ENCODE measurements at places on chromosomes 3 and 15. TPM values are rescaled to one million over a fixed set of nuclear protein-coding genes. Genes with fewer than 3 reads are reported as not detected.

Gene ERICH6
- total RNA-seq = not detected

Gene CX3CR1
- 0.84 TPM for total RNA-seq

Gene LAMB2
- total RNA-seq = 69.7 TPM

DNA sequence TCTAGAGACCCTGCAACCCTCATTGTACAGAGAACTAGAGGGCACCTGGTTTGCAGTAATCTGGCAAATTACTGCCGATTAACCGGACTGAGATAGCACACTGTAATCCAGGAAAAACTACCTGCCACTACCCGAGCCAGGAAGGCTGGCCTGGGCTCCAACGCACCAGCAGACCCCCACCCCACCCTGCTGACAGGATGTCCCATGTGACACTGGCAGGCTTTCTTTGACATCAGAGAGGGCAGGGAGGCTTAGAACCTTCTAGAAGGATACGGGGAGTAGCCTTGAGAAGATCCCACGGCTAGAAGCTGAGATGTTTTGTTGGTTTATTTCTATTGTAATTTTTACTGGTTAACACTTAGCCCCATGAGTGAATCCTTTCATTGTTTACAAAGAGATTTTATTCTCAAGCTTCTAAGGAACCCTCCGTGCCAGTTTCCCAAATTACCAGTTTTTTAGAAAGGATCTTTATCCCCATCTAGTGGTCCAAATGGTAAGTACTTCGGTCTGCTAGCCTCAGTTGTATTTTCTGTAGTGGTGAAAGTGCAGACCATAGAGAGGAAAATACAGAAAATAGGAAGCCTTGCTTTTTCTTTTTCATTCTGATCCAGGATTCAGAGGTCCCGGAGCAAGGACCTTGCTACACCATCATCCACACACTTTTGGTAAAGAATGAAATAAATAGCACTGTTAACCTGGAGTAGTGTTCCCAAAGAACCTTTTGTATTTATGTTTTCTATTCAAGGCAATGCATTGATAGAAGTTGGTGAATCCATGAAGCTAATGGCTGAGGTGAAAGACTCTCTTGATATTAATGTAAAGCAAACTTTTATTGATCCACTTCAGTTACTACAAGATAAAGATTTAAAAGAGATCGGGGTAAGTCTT, 81.9 kb upstream of the ADAMTSL3 start:
- ATAC-seq = no peak

- ATAC-seq = peak; percentile 74
Measured at GRCh38 chr3:190424478-190425439, 24.9 kb downstream of the TMEM207 start.

- ATAC-seq = peak; percentile 98
Measured at GRCh38 chr3:100400780-100401673, at the start of the genes LNP1 and TOMM70. Gene LNP1 (plus strand): TSS chr3:100401539. CDS start chr3:100429730, 28,191 bp downstream. Gene TOMM70 (minus strand): TSS chr3:100401089. CDS start chr3:100400949, 140 bp downstream.

DNA sequence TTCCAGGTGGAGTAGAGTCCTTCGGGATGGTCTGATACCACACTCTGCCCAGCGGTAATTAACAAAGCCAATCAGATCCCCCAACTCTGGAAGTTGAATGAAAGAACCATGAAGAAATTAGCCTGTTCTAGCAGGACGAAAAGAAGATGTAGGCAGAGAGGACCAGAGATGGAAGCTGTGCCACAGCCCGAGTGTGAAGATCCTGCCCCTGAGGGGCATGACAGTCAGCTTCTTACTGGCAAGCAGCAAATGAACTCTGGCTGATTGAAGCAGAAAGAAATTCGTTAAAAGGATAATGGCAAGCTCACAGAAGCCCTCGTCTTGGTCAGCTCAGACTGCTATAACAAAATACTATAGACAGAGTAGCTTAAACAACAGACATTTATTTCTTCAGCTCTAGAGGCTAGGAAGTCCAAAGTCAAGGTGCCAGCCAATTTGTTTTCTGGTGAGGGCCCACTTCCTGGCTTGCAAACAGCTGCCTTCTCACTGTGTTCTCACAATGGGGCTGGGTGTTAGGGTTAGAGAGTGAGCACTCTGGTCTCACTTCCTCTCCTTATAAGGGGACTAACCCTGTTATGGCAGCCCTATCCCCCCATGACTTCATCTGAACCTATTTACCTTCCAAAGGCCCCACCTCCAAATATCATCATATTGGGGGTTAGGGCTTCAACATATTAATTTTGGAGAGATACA, 307.1 kb downstream of the VPS13C start:
- no peak for ATAC-seq

- no peak for ATAC-seq
Measured at GRCh38 chr3:172189987-172190603, 150.7 kb downstream of the FNDC3B start.

- ATAC-seq = no peak
Measured at GRCh38 chr3:69174871-69175737, 52.7 kb upstream of the LMOD3 start.

DNA sequence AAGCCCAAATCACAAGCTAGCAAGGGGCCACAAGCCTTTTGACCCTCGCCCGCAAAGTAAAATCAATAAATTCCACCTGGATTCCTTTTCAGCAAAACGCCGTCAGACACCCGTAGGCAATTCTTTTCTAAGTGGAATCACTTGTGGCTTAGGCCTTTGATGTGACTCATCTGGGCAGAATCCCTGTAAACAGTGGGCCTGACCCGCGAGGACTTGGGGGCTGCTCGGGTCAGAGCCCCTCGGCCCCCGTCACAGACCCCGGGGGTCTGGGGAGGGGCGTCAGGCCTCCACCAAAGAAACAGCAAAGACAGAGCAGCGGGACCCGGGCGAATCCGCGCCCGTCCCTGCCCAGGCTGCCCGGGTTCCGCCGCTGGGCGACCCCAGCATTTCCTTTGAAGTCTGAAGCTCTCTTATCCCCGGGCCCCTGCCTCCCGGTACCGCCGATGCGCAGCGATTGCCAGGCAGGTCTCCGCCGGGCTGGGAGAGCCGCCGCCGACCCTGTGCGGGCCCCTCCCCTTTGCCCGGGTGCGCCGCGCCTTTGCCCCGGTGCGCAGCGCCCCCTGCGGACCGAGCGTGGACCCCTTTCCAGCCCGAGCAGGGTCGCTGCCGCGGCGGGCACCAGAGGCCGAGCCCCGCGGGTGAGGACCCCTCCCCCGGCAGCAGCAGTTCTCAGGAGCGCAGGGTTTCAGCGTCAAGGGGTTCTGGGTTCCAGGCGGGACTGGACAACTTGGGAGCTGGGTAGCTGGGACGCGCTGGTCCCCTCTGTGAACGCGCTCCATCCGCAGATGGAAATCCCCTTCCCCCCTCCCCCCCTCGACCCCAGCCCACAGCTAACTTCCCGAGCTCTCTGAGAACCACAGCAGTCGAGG, 178.3 kb downstream of the UACA start:
- peak; percentile 50 for ATAC-seq

DNA sequence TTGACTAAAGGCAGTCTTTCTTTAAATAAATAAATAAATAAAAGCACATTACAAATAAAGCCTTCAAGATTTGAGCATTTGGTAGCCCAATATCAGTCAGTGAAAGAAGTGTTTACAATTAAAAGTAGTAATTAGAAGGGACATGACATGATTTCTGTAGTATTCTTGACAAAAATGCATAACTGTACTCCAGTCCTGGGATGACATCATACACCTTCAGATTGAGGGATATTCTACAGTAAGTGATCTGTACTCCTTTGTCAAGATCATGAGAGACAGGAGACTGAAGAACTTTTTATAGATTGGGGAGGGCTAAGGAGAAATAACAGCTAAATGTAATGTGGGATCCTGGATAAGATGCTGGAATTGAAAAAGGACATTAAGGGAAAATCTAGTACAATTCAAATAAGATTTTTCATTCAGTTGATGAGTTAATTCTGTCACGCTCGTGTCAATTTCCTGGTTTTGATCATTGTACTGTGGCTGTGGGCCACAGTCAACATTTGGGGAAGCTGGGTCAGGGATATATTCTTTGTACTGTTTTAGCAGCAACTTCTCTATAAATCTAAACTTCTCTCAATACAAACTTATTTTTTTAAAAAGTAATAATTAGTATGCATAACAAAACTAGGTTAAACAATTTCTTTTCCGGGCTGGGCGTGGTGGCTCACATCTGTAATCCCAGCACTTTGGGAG, 314.8 kb downstream of the PTPRG start:
- no peak for ATAC-seq

GRCh38 chr15:72155003-72155621, 36.9 kb downstream of the SENP8 start:
- peak; percentile 69 for ATAC-seq

DNA sequence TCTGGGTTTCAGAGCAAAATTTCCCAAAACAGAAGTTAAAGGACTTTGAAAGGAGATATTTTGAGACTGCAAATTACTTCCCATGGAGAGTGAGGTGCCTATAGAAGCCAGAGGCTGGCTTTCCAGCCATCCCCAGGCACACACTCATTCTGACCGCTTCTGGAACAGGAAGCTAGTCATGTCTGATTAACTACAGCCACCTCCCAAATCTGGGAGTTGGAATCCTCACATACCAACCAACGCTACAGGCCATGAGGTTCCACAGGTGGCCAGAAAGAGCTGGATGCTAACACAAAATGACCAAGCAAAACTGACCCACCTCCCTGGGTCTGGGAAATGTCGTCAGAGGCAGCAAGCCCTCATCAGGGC, 87.2 kb downstream of the SNRK start:
- no peak for ATAC-seq

GRCh38 chr3:35867791-35868190, 228.5 kb downstream of the ARPP21 start:
- ATAC-seq = no peak

GRCh38 chr15:54514601-54515000, 536.4 kb downstream of the UNC13C start:
- ATAC-seq = no peak

- ATAC-seq = no peak
Measured at GRCh38 chr3:45684327-45684892, 4.8 kb upstream of the SACM1L start.

DNA sequence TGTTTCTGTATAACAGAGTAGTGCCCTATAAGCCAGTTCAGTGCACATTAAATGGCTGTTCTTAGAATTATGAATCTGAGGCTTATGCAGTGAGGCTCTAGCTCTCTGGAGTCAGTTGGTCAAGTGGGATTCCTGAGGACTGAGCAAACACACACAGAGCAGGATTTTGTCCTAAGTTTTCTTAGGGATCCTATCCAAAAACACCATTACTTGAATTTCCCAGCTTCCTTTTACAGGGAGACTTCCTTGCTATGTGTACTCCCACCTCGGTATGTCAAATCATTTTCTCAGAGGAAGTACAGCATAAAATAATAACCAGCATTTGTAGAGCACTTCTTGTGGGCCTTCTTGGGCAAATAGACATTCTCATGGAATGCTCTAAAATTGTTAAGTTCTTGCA, 63.1 kb upstream of the GOLGA6B start:
- ATAC-seq = no peak

Data from esophagus mucosa (tissue), 1 donor.